Retina (tissue), 1 donor: ENCODE measurements at places on chromosomes 2 and 18.
A peak's percentile ranks its signal among the peaks of the same experiment; 100 is the strongest.

GRCh38 chr18:37533647-37534584 is 31.7 kb downstream of the CELF4 start:
- no peak for DNase-seq

DNA sequence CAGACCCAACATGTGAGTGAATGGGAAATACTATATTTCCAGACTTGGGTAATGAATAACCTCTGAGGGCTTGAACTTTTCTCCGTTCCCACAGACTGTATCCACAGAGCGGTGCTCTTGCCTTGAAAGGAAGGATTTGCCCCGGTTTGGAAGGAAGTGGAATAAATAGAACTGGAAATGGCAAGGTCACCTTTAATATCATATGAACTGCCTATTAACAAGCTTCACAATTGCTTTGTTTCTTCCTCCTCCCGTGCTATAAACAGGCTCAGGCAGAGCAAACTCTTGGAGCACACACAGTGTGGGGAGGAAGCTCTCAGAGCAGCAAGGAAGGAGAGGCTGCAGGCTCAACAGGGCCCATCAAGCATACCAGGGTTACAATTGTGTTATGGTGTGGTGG is 28.5 kb upstream of the DARS1 start:
- DNase-seq: no peak

DNA sequence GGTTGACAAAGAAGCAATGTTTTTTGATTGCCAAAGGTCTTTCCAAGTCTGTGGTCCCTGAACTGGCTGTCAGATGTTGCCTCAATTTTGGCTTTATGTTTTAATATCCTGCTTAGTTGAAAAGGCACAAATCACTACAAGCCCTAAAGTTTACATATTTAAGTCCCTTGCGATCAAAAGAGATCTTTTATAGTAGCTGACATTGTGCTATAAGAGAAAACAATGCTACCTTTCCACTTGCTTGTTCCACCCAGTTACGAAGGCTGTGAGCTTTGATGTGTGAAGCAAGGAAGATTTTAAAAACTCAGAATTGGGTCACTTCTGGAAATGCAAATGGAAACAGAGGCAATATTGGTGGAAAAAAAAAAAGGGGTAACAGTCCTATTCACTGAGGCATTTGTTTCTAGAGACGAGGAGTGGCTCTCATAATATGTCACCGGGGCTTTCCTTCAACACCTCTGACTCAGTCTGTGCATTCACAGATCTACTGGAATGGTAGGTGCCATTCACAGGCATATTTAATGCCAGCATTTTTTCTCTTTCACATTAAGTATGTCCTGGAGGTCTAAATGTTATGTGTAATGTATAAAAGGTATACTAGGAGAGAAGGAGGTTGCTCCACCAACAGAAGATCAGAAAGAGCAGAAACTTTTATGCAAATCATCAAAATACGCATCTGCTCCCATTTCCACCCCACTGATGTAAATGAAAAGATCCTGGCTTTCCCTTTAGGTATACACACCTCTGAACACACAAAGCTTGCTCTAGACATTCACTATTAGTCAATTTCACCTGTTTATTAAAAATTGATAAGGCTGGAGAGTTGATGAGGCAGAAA is 91.8 kb downstream of the TGIF1 start:
- no peak for DNase-seq

- no peak for DNase-seq
Observed at GRCh38 chr2:172177581-172177980, 74.9 kb upstream of the DLX2 start.

DNA sequence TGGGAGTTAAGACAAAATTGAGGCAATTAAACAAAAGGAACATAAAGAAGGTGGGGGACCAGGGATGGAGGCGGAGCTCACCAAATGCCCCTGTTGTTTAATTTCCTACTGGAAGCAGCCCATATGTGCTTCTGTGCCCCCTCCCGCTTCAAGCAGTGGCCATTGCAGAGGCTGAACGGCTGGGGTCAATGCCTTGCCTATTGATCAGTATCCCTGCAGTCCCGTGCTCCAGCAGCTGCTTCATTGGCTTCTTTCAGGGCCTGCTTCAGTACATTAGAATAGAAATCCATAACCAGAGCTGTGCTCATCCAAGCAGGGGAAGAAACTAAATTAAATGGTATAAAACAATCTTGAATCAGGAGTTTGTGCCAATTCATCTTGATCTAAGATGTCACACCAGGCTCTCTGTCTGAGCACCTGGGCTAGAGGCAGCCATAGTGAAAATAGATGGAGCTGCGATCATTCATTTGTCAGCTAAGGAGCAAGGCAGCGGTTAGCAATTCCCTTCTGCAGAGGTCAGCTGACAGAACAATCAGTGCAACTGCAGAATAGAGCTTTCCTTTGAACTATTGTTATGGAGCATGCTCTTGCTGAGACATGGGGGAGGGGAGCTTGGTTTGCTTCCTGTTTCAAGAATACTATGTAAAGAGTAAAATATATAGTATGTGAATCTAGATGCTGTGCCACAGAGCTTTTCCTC is 222.4 kb downstream of the WDR7 start:
- peak; percentile 78 for DNase-seq

- DNase-seq: no peak
Observed at GRCh38 chr2:126846241-126846640, 52.4 kb upstream of the TEX51 start.
